Activated T-helper 2 cell treated with anti-CD3 and anti-CD28 coated beads, Interferon-gamma antibody, Interleukin-2, Interleukin-4, amounts not matched to agents 10 μg/mL and 5 μg/mL and 100 μg/mL, durations not matched to agents 14 hours and 24 hours and 36 hours (primary cell): ENCODE measurements at places on chromosomes 3 and 15.

DNA sequence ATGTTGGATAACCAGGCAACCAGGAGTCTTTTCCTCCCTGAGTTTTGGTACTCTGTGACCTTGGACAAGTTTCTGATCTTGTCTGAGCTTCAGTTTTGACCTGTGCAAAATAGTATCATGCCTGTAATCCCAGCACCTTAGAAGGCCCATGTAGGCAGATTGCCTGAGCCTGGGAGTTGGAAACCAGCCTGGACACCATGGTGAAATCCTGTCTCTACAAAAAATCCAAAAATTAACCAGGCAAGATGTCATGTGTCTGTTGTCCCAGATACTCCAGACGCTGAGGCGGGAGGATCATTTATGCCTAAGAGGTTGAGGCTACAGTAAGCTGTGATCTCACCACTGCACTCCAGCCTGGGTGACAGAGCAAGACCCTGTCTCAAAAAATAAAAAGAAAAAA lies 114.8 kb downstream of the IL12A start:
- DNase-seq = no peak

DNA sequence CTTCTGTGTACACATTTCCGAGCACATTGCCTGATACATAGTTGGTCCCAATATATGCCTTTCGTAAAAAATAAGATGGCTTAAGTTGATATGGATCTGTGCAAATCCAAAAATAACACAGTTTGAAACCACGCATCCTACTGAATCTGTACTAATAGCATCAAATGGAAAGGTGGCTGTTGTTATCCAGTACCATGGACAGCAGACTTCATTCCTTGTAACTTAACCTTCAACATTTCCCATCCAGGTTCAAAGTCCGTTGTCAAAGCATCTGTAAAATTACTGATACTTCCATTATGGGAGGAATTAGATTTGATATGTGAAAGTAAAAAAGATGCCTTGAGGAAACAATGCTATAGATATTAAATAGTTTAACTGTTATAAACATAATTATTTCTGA lies 65.5 kb upstream of the C3orf49 start:
- no peak for DNase-seq

GRCh38 chr15:67103869-67104268 lies 38.5 kb downstream of the SMAD3 start:
- no peak for DNase-seq

- DNase-seq = no peak
Observed at GRCh38 chr15:60544581-60545264, 65.8 kb upstream of the ICE2 start.

- no peak for DNase-seq
Observed at GRCh38 chr3:175486255-175486654, 627.1 kb downstream of the NAALADL2 start.

GRCh38 chr3:153835540-153835939 lies 285.6 kb upstream of the ARHGEF26 start:
- no peak for DNase-seq
